ENCODE measurements at places on chromosomes 6 and 20. TPM values are rescaled to one million over a fixed set of nuclear protein-coding genes. Genes with fewer than 3 reads are reported as not detected.
A peak's percentile ranks its signal among the peaks of the same experiment; 100 is the strongest.

Gene FAM209B
- total RNA-seq = not detected

Gene FAM83B
- total RNA-seq = 17.4 TPM

Gene ERVFRD-1
- total RNA-seq = not detected

Gene DCDC2
- total RNA-seq = 22.2 TPM

Gene LSM14B
- total RNA-seq = 84.3 TPM

Gene RAB23
- 16.6 TPM for total RNA-seq

Gene NHLRC1
- 0.60 TPM for total RNA-seq

Gene DNAJC5
- total RNA-seq = 41.8 TPM

Gene LBP
- not detected for total RNA-seq

DNA sequence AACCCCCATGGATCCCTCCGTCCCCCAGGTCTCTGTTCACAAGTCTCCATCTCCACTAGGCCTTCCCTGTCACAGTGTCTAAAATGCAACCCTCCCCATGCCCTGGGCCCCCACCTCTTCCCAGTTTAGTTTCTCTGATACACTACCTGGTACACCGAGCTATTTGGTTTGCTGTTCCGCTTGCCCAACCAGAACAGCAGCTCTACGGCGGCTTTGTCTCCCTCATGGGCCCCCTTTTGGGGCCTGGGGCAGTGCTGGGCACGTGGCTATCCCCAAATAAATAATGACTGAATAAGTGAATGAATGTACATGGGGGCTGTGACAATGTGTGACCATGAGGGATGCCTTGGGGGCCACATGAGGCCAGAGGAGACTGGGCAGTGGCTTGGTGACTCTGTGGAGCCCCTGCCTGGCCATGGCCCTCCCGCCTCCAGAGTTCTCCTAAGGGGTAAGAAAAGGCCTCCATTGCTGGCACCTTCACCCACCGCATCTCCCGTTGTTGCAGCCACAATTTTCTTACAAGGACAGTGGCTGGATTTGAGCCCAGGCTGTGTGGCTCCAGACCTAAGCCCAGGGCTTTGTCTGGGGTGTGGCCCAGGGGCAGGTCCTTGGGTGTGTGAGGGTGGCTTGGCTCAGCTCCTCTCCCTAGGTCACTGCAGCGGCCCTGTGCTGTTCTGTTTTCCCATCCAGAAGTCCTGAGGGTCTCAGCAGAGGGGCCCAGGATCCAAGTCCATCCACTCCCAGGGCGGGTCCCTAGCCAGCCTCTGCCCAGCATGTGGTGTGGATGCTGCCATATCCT lies 408.5 kb upstream of the SULF2 start:
- H3K27ac ChIP-seq = no peak overlapping the region
- H3K36me3 ChIP-seq = no peaks in the 10 kb centered on the region
- H3K27me3 ChIP-seq = peaks cover 6% of the 10 kb centered on the region
- H3K4me3 ChIP-seq = no peak overlapping the region
- DNase-seq = no peak

- H3K4me1 ChIP-seq = no peaks in the 10 kb centered on the region
- H3K36me3 ChIP-seq = no peaks in the 10 kb centered on the region
- no peak overlapping the region for H3K27ac ChIP-seq
- DNase-seq = no peak
- no peak overlapping the region for H3K4me3 ChIP-seq
Observed at GRCh38 chr20:11520596-11520995, 397.1 kb upstream of the BTBD3 start.

GRCh38 chr6:83252719-83253118 lies 59.6 kb downstream of the RWDD2A start:
- H3K27ac ChIP-seq = no peak overlapping the region
- no peaks in the 10 kb centered on the region for H3K27me3 ChIP-seq
- peaks cover 2% of the 10 kb centered on the region for H3K4me1 ChIP-seq
- no peak overlapping the region for H3K4me3 ChIP-seq

DNA sequence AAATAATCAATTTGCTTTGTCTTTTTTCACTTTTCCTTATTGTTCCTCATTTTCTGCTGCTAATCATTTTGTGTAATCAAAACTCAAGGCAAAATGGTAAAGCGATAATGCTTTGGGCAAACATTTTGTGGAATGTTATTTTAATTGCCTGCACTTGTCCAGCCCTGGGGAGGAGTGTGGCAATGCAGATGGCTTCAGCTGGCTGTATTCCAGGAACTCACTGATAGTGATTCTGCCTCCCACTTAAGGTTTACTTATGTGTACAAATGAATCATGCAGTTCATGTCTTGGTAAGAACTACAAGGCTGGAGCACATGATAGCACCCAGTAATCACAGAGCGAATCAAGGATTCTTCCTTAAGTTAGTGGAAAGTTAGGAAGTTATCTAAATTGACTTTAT lies 107.8 kb downstream of the COL19A1 start:
- no peaks in the 10 kb centered on the region for H3K36me3 ChIP-seq
- H3K27ac ChIP-seq = peak overlapping the region; percentile 43
- H3K4me1 ChIP-seq = peaks cover 12% of the 10 kb centered on the region
- DNase-seq = no peak
- H3K4me3 ChIP-seq = no peak overlapping the region

GRCh38 chr20:60137657-60138245 lies 179.5 kb downstream of the CDH26 start:
- DNase-seq = no peak
- no peak overlapping the region for H3K27ac ChIP-seq
- no peak overlapping the region for H3K4me3 ChIP-seq
- H3K27me3 ChIP-seq = peaks cover 3% of the 10 kb centered on the region
- peaks cover 4% of the 10 kb centered on the region for H3K4me1 ChIP-seq

DNA sequence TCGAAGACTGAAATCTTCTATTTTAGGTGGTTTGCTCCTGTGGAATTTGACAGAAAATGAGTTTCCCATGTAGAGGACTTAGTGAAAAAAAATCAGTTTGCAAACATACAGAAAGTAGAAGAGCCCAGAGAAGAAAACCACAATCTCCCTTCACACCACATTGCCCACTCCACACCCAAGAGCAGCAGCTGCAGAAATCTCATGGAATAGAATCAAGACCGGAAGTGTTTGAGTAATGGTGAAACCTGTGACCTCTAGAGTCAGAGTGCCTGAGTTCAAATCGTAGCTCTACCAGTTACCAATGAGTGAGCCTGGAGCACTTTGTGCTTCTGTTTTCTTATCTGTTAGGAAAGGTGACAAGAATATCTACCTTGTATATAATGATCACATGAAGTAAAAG lies 4.6 kb downstream of the SIRPG start:
- no peak overlapping the region for H3K27ac ChIP-seq
- H3K4me3 ChIP-seq = no peak overlapping the region
- DNase-seq = no peak

- DNase-seq = no peak
- H3K27ac ChIP-seq = no peak overlapping the region
- H3K27me3 ChIP-seq = no peaks in the 10 kb centered on the region
- no peaks in the 10 kb centered on the region for H3K4me1 ChIP-seq
- H3K4me3 ChIP-seq = no peak overlapping the region
- peaks cover 2% of the 10 kb centered on the region for H3K36me3 ChIP-seq
Observed at GRCh38 chr6:118984342-118984741, 49.4 kb upstream of the MCM9 start.

DNA sequence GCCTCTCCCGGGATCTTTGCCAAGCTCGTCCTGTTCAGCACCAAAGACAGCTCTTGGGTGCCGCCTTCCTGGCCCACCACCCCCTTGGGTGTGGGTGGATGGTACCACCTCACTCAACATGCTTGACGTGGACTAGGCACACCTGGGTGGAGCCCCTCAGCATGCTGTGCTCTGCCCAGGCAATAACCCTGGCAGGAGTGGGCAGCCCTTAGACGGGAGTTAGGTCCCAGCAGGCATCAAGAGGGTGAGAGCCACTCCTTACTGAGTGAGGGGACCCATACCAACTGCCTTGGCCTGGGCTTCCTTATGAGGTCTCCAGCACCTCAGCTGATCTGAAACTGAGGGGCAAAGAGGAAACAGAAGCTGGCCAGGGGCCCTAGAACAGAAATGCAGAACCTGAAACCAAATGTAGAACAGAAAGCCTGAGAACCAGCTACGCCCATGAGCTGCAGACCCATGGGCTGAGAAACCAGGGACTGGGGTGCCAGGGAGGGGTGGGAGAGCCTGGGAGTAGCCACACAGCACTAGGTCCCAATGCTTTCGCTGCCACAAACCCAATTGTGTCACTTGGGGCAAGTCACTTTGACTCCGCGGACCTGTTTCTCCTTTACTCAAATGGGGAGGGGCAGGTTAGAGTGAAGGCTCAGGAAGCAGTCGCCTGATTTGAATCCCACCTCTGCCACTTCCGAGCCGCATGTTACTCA lies 2.0 kb downstream of the FGD2 start:
- no peaks in the 10 kb centered on the region for H3K36me3 ChIP-seq
- no peak for DNase-seq
- peaks cover 4% of the 10 kb centered on the region for H3K27me3 ChIP-seq
- H3K4me3 ChIP-seq = no peak overlapping the region

GRCh38 chr6:93373445-93373844 lies 45.9 kb downstream of the EPHA7 start:
- H3K36me3 ChIP-seq = no peaks in the 10 kb centered on the region
- no peak for DNase-seq
- no peaks in the 10 kb centered on the region for H3K27me3 ChIP-seq
- no peak overlapping the region for H3K4me3 ChIP-seq
- H3K27ac ChIP-seq = no peak overlapping the region
- peaks cover 12% of the 10 kb centered on the region for H3K4me1 ChIP-seq

DNA sequence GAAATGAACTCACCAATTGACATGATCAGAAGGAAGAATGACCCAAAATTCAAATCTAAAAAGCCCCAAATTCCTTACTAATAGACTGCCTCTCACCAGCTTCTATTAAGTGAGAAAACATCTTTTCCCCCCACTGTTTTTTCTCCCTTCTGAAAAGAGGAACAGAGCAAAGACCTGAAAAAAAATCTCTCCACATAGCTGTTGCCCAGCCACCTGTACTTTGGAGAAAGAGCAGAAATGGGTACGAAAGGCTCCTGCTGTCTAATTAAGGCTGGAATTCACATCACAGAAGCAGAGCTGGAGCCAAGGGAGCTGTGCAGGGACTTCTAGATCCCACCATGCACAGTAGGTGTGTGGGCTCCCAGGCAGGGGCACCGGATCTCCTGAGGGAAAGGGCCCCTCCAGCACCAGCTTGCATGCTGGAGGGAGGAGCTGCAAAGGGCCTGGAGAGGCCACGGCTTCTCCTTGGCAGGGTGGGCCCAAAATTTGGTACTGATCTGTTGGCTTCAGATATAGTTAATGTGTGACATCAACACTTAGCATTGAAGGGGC lies 73.2 kb upstream of the DUSP22 start:
- no peaks in the 10 kb centered on the region for H3K36me3 ChIP-seq
- H3K27ac ChIP-seq = no peak overlapping the region
- H3K4me3 ChIP-seq = no peak overlapping the region
- no peak for DNase-seq
- H3K27me3 ChIP-seq = no peaks in the 10 kb centered on the region

DNA sequence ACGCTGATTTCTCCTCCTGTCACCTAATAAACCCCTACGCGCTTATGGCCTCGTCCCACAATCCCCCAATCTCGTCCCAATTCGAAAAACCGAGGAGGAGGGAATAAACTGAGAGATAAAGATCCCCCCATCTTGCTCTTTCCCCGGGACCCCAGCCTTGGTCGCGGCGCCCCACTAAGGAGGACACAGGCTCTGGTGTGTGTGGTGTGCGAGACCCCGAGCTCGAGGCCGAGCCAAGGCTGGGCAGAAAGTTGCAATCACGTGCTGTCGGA lies 1.3 kb upstream of the NR2E1 start:
- H3K4me3 ChIP-seq = no peak overlapping the region
- H3K4me1 ChIP-seq = peaks cover 11% of the 10 kb centered on the region
- H3K27ac ChIP-seq = no peak overlapping the region
- no peaks in the 10 kb centered on the region for H3K36me3 ChIP-seq
- DNase-seq = no peak
- peaks cover 93% of the 10 kb centered on the region for H3K27me3 ChIP-seq

DNA sequence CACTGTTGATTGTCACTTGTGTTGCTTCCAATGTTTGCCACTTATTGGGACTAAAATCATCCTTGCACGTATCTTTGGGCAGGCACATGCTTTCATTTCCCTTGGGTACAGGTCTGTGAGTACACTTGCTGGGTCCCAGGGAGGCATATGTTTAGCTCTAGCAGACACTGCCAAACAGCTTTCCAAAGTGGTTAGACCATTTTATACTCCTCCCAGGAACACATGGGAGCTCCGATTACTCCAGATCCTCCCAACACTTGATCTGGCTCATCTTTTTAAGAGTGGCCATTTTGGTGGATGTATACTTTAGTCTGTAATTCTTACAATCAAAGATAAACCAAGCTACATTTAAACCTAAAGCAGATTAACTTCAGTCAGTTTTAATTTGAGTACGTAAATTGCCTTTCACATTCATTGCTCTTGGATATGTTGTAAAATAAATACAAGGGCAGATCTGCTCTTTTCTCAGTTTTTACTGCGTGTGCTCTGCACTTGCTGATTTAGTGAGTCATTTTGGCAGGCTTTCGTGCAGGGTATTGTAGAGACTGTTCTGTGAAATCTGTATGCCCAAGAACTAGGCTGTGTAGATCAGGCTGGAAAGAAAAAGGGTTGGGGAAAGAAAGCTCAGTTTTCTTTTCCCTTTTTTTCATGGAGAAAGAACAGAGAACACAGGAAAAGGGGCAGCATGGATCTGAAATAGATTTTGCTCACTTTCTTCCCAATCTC lies 19.5 kb downstream of the SLC22A1 start:
- H3K36me3 ChIP-seq = peaks cover 12% of the 10 kb centered on the region
- H3K27ac ChIP-seq = no peak overlapping the region
- no peaks in the 10 kb centered on the region for H3K27me3 ChIP-seq
- peaks cover 17% of the 10 kb centered on the region for H3K4me1 ChIP-seq
- DNase-seq = no peak

DNA sequence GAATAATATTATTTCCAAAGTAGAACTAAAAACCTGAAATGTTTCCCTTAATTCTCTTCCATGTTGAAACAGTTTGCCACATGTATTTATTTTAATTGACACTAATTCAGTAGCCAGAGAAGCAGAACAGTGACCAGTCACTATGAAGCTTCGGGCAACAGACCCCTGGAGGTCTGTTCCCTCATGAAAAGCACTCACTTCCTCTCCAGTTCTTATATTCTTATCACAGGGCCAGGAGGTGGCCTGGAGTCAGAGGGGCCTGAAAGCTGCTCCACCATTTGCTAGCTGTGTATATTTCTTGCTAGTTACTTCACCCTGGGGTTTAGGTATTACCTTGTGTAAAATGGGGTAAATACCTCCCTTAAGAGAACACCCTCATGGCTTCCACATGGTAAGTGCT lies 49.1 kb downstream of the MAP7 start:
- H3K4me1 ChIP-seq = peaks cover 14% of the 10 kb centered on the region
- H3K27ac ChIP-seq = peak overlapping the region; percentile 77
- no peak for DNase-seq
- H3K27me3 ChIP-seq = no peaks in the 10 kb centered on the region
- no peak overlapping the region for H3K4me3 ChIP-seq

GRCh38 chr20:10610251-10610650 lies 63.5 kb downstream of the JAG1 start:
- H3K27me3 ChIP-seq = no peaks in the 10 kb centered on the region
- DNase-seq = no peak
- H3K4me1 ChIP-seq = no peaks in the 10 kb centered on the region
- no peak overlapping the region for H3K4me3 ChIP-seq

GRCh38 chr20:7841291-7841970 lies 98.8 kb downstream of the HAO1 start:
- H3K4me1 ChIP-seq = peaks cover 2% of the 10 kb centered on the region
- no peak overlapping the region for H3K27ac ChIP-seq
- H3K4me3 ChIP-seq = no peak overlapping the region
- DNase-seq = no peak

GRCh38 chr20:8152183-8152582 lies 20.1 kb downstream of the PLCB1 start:
- H3K27me3 ChIP-seq = no peaks in the 10 kb centered on the region
- peaks cover 1% of the 10 kb centered on the region for H3K36me3 ChIP-seq
- H3K27ac ChIP-seq = no peak overlapping the region

All from progenitor cell of endocrine pancreas (in vitro differentiated cells).